T-helper 9 cell (primary cell): ENCODE measurements at places on chromosomes 3 and 15.

- no peak for DNase-seq
Measured at GRCh38 chr3:175456466-175456865, 597.3 kb downstream of the NAALADL2 start.

DNA sequence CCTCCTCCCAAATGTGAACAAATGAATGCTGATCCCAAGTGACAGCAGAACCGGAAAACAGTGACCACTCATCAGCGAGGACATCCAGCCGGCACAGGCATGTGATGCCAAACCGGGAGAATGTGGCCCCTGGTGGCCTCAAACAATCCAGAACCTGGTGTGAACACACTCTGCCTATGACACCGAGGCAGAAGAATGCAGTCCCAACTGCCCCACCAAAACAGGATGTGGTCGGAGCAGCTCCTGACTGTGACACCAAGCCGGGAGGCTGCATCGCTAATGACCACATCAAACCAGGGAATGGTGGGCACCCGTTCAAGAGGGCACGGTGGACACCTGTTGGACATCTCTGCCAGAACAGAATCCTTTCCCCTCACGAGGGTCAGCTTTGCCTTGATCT is 15.4 kb downstream of the SCN5A start:
- DNase-seq, result no peak

- no peak for DNase-seq
Measured at GRCh38 chr3:69324362-69325025, 61.4 kb downstream of the FRMD4B start.

GRCh38 chr15:31207246-31207645 is 105.7 kb upstream of the TRPM1 start:
- DNase-seq, result no peak

GRCh38 chr15:43519196-43519595 is 1.8 kb downstream of the MAP1A start:
- DNase-seq, result no peak

GRCh38 chr15:48103647-48104046 is 17.1 kb upstream of the SLC24A5 start:
- no peak for DNase-seq

GRCh38 chr3:194843556-194843955 is 157.9 kb downstream of the FAM43A start:
- DNase-seq, result no peak

DNA sequence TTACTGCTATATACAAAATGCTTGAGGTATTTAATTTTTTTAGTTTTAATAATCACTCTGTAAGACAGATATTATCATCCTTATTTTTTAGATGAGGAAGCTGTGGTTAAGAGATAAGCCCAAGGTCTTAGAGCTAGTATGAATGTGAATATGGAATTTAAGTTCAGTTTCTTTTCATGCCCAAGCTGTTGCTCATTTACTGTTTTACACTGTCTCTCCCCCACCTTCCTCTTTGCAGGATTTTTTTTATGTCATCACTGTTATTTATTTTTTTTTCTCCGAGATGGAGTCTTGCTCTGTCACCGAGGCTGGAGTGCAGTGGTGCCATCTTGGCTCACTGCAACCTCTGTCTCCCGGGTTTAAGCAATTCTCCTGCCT is 22.5 kb downstream of the MAP2K5 start:
- no peak for DNase-seq

DNA sequence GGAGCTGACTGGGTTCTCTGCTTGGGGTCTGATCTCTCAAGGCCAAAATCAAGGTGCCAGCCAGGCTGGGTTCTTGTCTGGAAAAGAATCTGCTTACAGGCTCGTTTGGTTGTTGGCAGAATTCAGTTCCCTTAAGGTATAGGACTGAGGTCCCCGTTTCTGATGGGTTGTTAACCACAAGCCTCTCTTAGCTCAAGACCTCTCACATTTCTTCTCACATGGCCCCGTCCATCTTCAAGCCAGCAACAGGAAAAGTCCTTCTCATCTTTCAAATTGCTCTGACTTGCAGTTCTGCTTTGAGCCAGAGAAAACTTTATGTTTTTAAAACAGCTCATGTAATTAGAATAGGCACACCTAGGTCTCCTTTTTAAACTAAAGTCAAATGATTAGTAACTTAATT is 20.4 kb downstream of the UACA start:
- DNase-seq, result no peak

- DNase-seq, result no peak
Measured at GRCh38 chr3:142857056-142857455, 31.8 kb downstream of the PCOLCE2 start.

- no peak for DNase-seq
Measured at GRCh38 chr3:194738254-194739093, 52.8 kb downstream of the FAM43A start.

DNA sequence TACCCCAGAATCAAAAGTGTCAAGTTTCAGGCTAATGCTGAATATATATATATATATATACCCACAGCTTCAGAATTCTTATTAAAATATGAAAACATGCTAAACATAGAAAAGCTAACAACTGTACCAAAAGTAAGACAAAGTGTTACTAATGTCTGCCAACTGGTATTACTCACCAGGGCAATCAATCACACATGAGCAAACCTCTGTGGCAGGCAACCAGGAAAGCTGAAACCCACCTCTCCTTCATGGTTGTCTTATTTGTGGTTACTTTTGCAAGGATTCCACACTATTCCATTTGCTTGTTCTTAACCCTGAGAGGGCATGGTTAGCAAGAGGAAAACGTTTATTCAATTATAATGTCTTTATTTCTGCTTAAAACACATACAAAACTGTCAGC is 512.3 kb upstream of the MDFIC2 start:
- DNase-seq, result no peak

DNA sequence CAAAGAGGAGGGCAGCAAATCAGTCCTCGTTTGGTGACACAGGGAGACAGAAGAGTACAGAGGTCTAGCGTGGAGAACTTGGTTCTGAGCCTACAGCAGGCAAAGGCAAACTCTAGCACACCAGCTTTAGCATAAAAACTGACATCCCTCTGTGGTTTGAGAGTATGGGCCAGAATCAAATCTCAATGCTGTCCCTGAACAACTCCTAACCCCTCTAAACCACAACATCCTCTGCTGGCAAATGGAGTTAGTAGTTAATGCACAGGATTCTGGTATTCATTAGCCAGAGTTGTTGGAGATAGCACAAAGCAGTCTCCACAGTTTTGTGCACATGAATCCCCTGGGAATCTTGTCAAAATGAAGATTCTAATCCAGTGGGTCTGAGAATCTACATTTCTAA is 315.8 kb downstream of the NTRK3 start:
- DNase-seq, result no peak

- DNase-seq, result no peak
Measured at GRCh38 chr3:56291244-56291680, 177.0 kb downstream of the ERC2 start.

DNA sequence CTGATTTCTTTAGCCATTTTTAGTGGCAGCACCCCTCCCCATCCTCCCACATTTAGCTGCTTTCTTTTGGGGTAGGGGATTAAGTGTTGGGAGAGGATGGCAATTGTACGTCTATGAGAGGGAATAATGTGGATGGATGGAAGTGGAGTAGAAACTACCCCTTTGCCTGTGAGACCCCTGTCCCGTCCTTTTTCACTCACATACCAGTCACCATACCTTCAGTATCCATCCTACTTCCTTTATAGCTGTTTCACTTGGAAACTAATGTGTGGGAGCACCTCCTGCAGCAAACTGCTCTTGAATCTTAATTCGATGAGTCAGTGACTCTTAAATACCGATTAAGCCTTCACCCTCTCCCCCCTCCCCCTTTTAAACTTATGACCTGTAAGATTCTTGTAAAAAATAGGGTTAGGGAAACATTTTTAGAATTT is 730 bp downstream of the SPRED1 start:
- no peak for DNase-seq

DNA sequence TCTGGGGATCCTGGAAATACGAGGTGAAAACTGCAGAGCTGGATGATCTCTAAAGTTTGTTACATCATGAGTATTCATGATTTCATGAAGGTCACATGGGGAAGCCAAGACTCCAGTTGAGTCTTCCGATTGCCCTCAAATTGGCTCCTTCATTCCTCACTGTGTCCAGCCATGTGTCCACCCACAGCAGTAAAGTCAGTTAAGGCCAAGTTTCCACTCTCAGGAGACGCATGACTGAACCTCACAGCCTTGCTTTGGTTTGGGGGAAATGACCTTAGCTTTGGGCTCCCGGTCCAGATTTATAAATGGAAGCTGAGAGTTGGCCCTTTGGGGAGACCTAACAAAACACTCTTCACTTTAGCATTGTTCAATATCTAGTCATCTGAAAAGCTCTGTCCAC is 289.7 kb upstream of the MCTP2 start:
- no peak for DNase-seq

- no peak for DNase-seq
Measured at GRCh38 chr3:100769693-100770092, 60.4 kb downstream of the TFG start.
